Stimulated activated CD4-positive, alpha-beta T cell treated with anti-CD3 and anti-CD28 coated beads, Interleukin-4, amount 100 ng/mL, for 4 hours (primary cell): ENCODE measurements at places on chromosomes 3 and 15.

- no peak for DNase-seq
These were observed 15.7 kb downstream of the TSC22D2 start for GRCh38 chr3:150423761-150424160.

GRCh38 chr3:172065527-172065926, 26.1 kb downstream of the FNDC3B start:
- DNase-seq = no peak

DNA sequence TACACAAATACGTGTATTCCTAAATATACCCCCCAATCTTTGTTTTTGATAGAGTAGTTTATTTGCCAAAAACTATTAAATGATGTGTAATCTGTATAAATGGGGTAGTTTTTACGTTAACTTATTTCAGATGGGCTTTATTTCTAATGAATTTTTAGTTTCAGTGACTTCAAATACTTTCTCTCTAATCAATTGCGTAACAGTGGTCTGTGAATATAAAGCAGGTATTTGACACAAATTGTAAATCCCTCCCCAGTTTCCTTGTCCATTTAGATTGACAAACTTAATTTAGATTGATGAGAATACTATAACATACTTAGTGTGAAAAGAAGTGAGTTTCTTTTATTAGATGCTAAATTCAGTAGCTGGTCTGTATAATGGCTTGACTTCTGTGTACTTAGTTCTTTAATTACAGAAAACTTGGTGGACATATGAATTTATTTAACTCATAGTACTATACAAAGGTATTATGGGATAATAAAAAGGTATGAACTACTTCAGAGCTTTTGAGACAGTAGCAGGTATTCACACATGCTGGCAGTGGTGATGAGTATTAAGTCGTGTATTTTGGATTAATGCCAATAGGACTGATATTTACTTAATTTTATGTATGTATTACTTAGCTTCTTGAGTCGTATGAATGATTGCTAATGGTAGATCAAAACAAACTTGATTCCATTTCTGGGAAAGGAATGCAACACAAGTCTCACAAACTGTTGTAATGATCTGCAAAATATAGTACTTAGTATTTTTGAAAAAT, 81.6 kb downstream of the STT3B start:
- no peak for DNase-seq

DNA sequence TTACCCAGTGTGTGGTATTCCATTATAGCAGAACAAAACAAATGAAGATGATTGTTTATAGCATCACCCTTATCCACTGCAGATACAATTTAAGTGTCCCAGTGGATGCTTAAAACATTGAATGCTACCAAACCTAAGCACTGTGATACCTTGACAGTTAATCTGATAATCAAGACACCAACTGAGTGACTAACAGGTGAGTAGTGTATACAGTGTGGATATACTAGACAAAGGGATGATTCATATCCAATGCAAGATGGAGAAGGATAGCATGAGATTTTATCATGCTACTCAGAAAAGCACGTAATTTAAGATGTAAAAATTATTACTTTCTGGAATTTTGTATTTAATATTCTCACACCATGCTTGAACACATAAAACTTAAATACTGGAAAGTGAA, 1449.0 kb downstream of the OTOL1 start:
- no peak for DNase-seq

DNA sequence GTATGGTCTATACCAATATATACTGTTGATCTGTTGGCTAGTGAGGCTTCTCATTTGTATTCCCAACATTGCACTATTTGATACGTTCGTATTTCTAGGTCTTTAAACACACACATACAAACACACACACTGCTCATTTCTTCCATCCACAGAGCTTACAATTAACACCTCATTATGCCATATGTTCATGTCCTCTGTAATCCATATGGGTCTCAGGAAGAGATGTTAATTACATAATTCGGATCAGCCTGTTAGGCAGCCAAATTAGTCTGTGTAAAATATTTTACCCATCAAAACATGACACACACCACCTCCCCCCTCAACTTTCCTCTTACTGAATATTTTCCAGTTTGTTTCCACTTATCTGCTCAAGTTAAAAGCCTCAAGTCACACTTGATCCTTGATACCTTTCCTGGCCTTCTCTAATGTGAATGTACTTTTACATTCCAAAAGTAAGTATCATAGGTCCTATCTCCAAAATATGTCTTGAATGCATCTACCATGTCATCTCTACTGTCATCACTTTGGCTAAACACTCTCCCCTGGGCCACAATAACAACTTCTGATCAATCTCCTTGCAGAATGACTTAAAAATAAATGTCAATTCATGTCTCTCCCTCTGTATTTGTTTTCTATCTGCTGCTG, 28.2 kb downstream of the EOGT start:
- no peak for DNase-seq

- no peak for DNase-seq
These were observed 145.5 kb upstream of the TPM1 start for GRCh38 chr15:62896969-62897486.

DNA sequence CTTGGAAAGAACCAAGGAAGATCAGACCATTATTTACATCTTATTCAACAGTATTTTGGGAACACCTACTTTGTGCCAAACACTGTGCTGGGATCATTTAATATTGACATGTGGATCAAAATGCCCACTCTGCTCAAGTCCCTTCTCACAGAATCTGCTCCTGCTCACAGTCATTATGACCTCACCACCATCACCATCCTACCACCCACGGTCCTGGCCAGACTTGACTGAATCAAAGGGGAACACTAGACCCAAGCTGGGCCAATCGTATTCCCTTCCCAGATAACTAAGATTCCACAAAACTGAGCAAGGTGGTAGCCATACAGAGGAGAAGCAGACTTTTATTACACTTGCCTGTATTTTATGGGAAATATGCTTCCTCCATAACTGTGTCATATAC, 3.4 kb upstream of the CEP152 start:
- DNase-seq = no peak

DNA sequence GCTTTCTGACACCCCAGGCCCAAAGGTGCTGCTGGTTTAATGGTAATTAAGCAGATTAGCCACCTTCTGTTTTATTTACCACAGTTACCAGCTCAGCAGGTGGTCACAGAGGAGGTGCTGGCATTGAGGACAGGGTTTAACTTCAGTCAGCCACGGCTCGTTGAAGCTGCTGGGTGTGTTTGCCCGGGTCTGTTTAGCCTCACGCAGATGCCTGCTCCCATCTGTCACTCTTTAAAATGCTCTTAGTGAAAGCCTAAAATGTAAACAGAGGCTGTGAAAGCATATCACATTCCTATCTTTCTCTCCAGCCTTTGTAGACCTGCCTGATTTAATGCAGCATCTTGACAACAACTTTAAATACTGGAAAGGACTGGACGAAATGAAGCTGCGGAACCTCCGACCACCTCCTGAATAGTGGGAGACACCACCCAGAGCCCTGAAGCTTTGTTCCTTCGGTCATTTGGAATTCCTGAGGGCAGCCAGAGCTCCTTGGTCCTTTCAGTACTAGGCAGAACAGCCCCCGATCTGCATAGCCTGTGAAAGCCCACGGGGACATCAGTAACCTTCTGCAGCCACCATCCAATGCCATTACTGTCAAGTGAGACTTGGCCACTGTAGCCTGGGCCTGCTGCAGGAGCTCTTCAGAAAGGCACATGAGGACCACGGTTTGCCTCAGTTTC, 156.0 kb downstream of the PDE8A start:
- DNase-seq = no peak

- DNase-seq = no peak
These were observed at the start of gene LMOD3 for GRCh38 chr3:69122403-69122802. Gene LMOD3 (minus strand): TSS chr3:69122595. CDS start chr3:69122386, 209 bp downstream.

DNA sequence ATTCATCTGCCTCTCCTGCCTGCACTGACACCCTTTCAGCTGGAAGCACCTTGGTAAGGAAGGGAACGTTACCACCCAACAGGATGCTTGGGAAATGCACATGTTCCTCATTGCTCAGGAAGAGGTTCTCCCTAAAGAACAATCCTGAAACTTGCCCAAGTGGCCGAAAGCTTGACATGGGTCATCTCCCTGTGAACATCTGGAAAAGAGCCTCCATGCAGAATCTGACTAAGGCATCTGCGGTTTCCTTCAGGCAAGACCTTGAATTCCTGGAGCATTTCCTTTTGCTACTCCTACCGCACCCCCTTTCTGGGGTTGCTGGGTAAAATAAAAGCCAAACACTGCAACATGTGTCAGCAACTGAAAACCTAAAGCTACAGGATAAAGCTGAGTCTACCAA, 68.7 kb upstream of the SNRK start:
- DNase-seq = no peak

DNA sequence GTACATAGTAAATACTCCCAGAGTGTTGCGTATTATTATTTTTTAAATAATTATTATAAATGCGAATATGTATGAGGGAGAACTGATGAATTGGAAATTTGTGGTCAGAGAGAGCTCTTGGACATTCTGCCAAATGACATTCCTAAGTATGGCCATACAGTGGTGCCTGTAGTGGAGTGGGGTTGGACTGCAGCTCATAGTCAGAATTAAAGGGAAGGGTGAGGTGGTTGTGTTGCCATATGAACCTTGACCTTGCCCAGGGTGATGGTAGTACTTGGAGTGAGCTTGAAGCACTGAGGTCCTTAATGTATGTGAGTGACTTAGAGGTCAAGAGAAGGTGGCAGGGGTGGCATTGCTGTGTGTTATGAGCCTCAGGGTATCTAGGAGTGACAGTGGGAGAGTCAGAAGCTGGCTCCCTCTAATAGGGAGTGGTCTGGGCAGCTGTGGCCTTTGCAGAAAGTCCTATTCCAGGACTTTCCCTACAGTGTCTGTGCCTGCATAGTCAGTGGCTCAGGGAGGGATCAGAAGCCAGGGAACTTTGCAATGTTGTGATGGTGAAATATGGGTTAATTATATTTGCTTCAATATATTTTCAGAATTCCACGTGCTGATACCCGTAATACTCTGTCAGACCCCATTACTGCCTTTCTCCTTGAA, 26.2 kb downstream of the PDE8A start:
- DNase-seq = no peak

- no peak for DNase-seq
These were observed 328.3 kb downstream of the PLCL2 start for GRCh38 chr3:17213102-17213501.

GRCh38 chr3:80051602-80051962, 283.8 kb upstream of the ROBO1 start:
- no peak for DNase-seq

- DNase-seq = no peak
These were observed 109.7 kb downstream of the LRRK1 start for GRCh38 chr15:101028772-101029438.

DNA sequence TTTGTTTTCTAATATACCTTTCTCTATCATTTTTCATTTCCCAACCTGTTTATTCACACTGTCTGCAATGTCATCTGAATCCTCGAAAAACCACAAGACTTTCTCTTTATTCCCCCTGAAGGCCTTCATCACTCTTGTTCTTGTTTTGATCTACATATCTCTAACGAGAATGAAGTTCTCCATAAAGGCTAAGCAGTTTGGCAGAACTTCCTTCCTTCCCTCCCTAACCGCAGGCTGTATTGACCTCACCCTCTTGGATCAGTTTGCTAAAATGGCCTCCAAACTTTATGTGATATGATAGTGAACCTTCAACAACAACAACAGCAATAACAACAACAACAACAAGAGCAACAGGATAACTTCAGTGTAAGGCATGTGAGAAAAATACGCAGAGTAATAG, 392.8 kb downstream of the TIGIT start:
- DNase-seq = no peak

- DNase-seq = no peak
These were observed 42.8 kb downstream of the MAP2K1 start for GRCh38 chr15:66429546-66429945.

DNA sequence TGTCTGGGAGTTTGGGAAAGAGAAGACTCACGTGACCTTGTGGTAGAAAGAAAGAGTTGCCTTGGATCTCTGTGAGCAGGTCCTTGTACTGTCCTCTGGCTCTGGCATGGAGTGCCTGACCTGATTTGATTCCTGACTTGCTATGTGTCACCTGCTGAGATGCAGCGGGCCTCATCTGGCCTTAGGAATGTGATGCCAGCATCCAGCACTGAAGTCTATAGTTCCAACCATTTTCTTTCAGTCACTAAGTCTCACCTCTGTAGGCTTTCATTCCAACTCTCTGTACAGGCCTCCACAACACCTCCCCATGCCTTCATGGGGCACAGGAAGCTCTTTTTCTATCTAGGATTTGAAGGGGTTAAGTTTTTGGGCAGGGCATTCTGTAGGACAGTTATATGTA, 12.1 kb upstream of the OXSR1 start:
- no peak for DNase-seq

DNA sequence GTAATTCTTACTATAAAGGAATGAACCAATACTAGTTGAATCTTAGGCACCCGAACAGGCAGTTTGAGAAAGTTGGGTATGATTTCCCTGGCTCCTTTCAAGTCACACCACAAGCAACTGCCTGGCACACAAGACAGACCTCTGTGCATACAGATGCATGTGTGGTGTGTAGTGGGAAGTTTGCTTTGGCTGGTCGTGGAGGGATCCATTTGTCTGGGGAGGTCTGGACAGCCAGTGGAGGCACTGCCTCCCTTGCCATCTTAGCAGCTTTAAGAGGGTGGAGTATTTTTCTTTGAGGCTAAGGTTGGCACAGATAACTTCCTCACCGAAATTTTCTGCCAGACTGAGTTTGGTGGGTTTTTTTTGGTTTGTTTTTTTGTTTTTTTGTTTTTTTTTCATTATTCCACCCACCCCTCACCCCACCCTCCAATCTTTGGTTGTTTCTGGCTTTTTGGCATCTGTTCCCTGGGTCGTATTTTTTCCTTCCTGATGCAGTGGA, 97.1 kb downstream of the TMEM212 start:
- DNase-seq = no peak

DNA sequence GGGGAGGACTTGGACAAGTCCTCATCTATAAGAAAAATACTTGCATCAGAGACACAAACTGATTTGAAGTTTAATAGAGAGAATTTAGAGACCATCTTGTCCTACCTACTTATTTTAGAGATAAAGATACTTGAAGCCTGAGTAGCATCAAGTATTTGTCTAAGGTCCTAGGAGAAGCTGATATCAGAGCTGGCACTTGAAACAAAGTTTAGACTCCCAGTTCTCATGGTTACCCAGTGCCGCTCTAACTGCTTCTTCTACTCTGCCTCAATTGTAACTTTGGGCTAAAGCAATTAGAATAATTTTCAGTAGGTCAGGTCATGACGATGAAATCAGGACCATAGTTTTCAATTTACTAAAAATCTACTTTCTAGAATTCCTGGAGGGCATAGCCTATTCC, 123.9 kb upstream of the CADPS start:
- no peak for DNase-seq

GRCh38 chr15:73550190-73550589, 83.0 kb downstream of the NPTN start:
- no peak for DNase-seq

- no peak for DNase-seq
These were observed 5.2 kb upstream of the MUSTN1 start for GRCh38 chr3:52839892-52840545.

DNA sequence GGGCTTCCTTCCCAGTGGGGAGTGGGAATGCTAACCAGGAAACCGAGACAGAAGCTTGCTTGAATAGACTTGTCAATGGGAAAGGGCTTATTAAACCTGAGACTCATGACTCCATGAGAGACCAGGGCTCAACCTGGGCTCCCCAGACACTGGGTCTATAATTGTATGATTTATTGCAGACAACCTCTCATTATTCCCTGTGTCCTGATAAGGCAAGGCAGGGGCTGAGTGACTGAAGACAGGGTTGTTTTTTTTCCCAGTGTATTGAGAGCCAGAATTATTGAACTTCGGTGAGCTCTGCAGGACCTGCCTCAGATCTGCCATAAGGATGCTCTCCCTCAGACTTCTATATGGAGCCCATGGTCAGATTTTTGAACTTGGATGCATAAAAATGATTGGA, 79.5 kb upstream of the KLHL25 start:
- no peak for DNase-seq

GRCh38 chr3:65402597-65402996, 636.1 kb downstream of the MAGI1 start:
- no peak for DNase-seq
